Mammary epithelial cell (primary cell): ENCODE measurements at places on chromosomes 7 and 10. TPM values are rescaled to one million over a fixed set of nuclear protein-coding genes. Genes with fewer than 3 reads are reported as not detected.

DNA sequence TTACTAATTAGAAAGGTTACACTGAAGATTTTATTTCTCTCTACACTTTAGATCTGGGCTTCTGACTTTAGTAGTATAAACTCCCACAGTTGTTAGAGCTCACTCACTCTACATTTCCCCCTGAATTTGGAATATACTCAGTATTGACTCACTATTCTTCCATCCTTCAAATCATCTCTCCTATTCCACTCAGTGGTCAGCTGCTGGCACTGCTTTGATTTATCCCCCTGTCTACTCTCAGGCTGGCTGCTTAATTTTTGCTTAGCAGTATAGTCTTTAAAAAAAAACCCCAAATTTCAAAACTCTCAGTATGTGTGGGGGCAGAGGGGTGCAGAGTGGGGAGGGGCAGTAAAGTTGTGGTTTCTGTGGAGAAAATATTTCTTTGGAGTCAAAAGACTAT lies 68.9 kb downstream of the CDK6 start:
- DNase-seq: peak; percentile 35

GIMAP4 gene
- not detected in 2 replicates for total RNA-seq

GRCh38 chr10:65544756-65545155 lies 1381.1 kb upstream of the LRRTM3 start:
- no peak for DNase-seq

DNA sequence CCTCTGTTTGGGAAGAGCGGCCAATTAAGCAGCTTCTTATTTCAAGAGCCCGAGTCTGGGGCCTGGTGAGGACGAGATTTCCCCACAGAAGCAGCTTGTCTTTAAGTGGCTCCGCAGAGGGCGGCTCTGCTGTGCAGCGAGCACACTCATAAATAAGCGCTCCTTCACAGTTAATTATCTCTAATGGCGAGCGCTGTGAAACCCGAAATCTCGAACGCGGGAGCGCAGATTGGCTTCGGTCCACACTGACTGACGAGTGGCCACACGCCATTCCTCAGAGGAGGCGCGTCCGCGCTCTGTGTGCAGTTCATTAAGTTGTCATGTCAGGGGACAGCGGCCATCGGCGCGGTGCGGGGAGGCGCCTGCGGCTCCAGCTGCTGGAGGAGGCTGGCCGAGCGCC lies 560.9 kb downstream of the DNAJB6 start:
- no peak for DNase-seq

GRCh38 chr7:143288836-143289235 lies 685 bp downstream of the CASP2 start:
- peak; percentile 9 for DNase-seq
